ENCODE measurements at places on chromosomes 2 and 18. TPM values are rescaled to one million over a fixed set of nuclear protein-coding genes. Genes with fewer than 3 reads are reported as not detected.

MAL gene
- not detected for total RNA-seq

GPN1 gene
- total RNA-seq = 46.8 TPM

IL1RL1 gene
- not detected for total RNA-seq

IL36G gene
- total RNA-seq = 0.27 TPM

FBXO15 gene
- total RNA-seq = 0.73 TPM

ZSWIM2 gene
- not detected for total RNA-seq

RGPD3 gene
- 0.33 TPM for total RNA-seq

KLHL41 gene
- total RNA-seq = 0.16 TPM

LOXL3 gene
- 0.83 TPM for total RNA-seq

ANKRD30BL gene
- not detected for total RNA-seq

GALNT3 gene
- total RNA-seq = 61.1 TPM

SEC11C gene
- total RNA-seq = 47.1 TPM

AGXT gene
- not detected for total RNA-seq

PLB1 gene
- 4.2 TPM for total RNA-seq
